ENCODE measurements at places on chromosomes 2 and 18. TPM values are rescaled to one million over a fixed set of nuclear protein-coding genes. Genes with fewer than 3 reads are reported as not detected.

DNA sequence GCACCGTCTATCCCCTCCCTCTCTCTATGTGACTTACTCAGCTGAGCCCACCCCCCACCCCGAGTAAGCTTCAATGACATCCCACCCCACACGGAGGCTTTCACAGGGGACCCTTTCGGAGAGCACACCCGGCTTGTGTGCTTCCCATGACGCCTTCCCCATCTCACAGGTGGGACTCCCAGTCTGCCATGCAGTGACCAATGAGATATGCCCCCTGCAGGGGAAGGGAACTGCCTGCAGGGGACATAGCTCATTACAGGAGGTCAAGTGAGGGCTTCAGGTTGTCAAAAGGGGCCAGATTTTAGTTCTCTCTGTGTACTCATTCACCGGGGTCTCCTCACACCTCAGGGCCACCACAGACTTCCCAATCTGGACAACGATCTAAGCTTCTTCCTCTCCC, 112.6 kb downstream of the GAREM1 start:
- no peak for DNase-seq

The SLC16A14 gene
- 0.26 TPM for polyA plus RNA-seq

GRCh38 chr2:168114619-168115018, 132.8 kb downstream of the STK39 start:
- no peak for DNase-seq

The BOLL gene
- not detected for polyA plus RNA-seq

The CREG2 gene
- polyA plus RNA-seq, result 0.07 TPM

DNA sequence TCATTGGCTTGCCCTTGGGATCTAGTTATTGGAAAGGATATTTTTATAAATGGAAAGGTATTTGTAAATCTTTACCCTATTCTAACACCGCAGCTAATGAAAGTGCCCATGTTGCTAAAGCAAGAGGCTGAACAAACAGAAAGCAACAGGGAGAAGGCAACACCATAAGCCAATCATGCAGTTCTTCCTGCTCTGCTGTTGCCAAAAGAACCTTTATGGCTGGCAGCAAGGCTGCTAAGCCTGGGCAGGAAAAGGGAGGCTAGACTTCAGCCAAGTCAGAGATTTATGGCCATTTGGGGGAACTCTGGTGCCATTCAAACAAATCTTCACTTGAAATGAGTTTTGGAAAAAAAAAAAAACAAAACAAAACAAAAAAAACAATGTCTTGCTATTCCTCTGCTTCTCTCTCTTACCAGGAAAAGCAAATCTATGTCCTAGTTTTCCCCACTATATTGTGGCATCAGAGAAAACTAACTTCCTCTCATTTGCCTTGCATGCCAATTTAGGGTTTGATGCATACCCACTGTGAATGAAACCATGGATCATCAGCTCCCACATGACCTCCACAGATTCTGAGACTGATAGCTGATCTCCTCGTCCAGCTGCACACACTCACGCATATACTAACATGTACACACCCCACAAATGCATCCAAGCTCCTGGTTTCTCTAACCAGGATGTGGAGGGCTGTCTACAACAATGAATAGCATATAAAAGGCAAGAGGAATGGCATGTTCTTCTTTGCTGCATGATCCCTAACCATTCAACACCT, 179.3 kb downstream of the C1D start:
- no peak for DNase-seq

Data from B cell (primary cell).